ENCODE measurements at places on chromosomes 1 and 21.

GRCh38 chr1:10785728-10786638 lies 10.5 kb downstream of the CASZ1 start:
- no peak for DNase-seq

- no peak for DNase-seq
Measured at GRCh38 chr1:213511173-213511572, 460.1 kb downstream of the RPS6KC1 start.

DNA sequence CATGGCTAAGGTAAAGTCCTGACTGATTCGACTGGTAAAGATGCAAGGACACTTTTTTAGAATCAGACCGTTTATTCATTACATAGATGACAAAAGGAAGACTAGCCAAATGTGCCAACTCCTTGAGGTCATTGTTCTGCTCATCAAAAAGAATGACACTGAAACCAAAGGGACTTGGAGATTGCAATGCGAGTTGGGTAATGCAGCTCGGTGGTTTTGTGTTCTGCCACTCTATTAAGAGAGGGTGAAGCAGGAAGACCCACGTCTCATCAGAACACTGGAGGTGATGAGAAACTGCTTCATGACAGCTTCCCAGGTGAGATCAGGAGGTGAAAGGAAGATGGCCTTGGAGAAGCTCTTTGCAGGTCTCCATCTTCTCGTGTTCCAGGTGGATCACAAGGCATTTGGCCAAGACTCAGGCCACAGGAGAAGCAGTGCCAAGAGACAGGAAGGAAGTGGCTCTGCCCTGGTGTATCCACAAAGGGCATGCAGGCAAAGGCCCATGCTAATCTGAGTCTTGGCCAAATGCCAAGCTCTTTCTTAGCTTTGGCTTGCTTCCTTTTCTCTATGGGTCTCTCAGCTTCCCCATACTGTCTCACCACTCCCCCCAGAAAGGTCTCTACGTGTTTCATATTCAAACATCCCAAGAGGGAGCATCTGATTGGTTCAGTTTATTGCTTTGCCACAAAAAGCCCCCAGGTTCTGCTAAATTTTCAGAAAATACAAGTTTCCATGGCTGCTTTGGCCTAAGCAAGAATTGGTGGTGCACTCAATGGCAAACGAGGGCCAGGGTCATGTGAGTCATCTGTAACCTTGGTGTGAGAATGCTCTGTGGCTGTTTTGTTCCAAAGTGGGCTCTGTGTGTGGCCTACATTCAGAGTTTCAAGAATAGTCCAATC lies 5.7 kb upstream of the CCT8 start:
- DNase-seq: peak; percentile 18

DNA sequence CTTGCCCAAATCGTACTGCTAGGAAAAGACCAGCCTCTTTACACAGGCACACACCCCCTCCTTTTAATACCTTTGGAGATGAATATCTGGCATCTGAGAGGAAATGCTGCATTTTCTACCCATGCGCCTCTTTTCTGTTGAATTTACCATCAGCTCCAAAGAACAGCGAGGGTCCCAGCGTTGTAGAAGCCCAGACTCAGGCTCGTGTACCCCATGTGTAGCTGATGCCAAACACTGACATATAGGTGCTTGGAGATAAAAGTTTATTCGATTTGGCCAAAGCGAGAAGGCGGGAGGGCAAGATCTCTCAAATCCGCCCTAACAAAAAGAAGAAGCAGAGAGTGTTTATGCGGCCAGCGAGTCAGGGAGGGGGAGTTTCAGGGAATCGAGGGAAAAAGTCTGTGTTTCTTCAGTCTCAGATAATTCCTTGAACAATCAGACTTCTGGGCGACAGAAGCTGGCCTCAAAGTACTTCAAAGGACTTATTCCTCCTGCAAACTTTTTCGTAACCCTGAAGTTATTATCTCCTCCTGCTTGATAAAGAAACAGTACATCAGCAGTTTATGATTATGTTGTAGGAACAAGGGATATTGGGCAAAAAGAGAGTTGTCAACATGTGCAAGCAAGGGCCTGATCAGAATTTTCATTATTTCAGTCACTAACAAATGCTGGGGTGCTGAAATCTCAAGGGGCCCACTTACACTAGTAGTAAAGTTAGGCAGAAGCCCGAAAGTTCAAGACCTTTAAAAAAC lies 642 bp upstream of the CREG1 start:
- DNase-seq: no peak

GRCh38 chr1:3024019-3024418 lies 2.8 kb downstream of the ACTRT2 start:
- no peak for DNase-seq

- DNase-seq: no peak
Measured at GRCh38 chr1:5649795-5650194, 342.4 kb downstream of the NPHP4 start.

DNA sequence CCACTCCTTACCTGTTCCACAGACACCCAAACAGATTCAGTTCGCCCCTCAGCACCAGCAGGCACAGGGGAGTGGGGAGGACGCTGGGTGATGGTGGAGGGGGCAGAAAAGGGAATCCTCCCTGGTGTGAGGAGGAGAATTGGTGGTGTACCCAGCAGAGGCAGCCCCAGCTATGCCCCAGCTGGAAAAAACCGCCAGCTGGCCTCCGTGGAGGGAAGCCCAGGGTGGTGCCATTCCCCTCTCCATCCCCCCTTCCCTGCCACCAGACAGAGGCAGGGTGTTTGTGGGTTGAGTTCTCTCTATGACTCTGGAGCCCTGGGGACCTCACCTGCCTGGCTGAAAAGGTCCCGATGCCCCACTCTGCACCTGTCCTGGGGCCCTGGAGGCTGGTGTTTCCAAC lies 27.9 kb downstream of the OPTC start:
- no peak for DNase-seq

DNA sequence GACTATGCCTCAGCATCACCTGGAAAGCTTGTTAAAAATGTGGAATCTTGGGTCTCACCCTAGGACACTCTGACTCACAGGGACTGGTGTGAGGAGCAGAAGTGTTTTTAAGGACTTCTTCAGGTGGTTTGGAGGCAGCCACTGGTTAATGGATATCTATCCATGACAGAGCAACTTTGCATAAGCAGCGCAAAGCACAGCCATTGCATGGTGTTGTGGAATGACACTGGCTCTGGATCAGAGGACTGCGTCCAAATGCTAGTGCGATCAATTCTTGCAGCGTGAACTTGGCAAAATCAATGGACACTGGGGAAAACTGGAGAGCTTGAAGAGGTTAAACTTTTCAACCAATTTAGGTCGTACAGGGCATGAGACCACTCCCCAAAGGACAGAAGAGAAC lies 116.8 kb upstream of the FAM78B start:
- no peak for DNase-seq

- no peak for DNase-seq
Measured at GRCh38 chr1:247096958-247097357, 7.2 kb downstream of the ZNF669 start.

DNA sequence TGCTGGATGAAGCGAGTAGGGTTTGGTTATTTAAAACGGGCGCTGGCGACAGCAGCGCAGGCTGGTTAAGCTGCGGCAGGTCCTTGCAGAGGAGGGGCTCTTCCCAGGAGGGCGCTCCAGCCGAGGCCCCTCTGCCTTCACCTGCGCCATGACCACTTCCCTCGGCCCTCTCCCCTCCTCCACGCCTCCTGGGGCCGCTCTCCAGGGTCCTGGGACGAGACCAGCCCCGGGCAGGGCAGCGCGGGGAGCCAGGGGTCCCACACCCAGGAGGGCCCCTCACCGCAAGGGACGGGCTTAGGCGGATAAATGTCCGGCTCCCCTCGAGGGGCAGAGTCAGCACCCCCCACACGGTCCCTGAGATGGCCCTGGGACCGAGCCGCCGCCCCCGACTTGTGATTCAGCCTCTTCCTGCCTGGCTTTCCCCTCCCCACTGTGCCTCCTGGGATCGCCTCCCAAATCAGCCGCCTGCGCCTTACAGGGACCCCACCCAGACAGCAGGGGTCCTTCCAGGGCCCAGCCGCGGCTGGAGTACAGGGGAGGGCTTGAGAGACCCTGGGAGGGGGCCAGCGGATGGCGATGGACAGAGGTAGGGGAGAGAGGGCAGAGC lies 380.7 kb downstream of the MATN1 start:
- DNase-seq: no peak

DNA sequence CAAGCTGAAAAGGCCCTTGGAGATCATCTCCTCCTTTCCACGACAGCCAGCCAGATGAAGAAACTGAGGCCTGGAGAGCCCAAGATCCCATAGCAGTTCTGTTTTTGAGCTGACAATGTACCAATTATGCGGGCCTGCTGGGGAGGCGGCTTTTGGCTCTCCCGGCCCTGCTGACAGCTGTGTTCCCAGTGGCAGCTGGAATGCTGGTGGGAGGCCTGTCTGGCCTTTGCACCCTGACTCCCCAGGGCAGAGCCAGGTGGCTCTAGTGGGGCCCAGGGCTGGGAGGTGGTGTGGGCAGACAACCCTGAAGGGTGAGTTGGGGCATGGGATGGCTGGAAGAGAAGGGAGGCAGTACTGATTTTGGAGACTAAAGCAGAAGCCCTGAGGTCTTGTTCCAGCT lies 30.7 kb upstream of the WASF2 start:
- no peak for DNase-seq

GRCh38 chr1:157105988-157106812 lies 6.6 kb upstream of the ETV3L start:
- peak; percentile 12 for DNase-seq

- no peak for DNase-seq
Measured at GRCh38 chr1:1122981-1123480, 7.1 kb upstream of the C1orf159 start.

DNA sequence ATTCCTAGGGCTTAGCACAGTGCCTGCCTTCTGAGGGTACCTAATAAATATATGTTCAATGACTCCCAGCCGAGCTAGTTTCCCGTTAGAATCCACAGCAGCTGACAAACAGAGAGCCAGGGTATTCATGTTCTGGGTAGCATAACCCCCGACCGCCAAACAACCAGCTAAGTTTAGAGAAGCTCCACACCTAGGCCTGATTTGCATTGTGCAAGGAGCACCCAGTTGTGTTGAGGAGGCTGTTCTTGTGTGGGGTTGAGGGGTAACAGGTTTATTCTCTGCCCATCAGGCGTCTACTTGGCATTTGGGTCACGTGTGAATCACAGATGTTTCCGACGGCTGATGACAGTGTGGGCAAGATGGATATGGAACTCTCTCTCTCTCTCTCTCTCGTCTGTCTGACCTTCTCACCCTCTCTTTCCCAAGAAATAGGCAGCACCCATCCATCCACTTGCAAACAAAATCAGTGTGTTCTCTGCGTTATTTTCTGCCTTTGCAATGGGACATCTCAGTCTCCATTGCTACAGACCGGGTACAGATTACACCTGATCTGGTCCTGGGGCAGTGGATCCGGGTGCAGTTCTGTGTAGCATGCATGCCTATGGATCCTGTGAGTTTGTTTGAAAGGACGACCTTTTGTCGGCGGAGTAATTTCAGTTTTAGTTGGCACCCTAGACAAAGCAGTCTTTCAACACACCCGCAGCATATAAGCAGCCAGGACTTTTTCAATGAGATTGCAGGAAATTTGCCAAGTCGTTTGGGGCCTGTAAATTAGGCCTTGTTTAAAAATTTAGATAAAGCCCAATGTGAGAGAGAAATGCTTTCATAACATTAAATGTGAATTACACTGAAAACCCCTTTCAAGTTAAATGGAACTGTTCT lies 29.4 kb downstream of the KAZN start:
- DNase-seq: no peak

GRCh38 chr1:21921100-21921875 lies 15.8 kb downstream of the HSPG2 start:
- DNase-seq: no peak

DNA sequence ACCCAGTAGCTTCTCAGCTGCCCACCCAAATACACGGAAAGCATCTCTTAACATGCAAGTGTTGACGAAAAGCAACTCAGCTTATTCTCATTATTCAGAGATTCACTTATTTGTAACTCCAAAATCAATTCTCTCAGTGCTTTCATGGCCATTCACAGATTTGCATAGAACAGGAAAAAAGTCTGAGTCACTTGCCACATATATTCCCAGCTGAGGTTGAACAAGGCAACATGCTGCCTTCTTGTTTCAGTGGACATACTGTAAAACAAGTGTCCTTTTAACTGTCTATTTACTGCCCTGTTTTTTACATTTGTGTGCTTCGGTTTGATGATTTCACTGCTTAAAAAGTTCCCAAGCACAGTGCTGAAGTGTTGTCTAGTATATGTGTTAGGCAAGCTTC lies 273.0 kb downstream of the LTN1 start:
- DNase-seq: no peak

DNA sequence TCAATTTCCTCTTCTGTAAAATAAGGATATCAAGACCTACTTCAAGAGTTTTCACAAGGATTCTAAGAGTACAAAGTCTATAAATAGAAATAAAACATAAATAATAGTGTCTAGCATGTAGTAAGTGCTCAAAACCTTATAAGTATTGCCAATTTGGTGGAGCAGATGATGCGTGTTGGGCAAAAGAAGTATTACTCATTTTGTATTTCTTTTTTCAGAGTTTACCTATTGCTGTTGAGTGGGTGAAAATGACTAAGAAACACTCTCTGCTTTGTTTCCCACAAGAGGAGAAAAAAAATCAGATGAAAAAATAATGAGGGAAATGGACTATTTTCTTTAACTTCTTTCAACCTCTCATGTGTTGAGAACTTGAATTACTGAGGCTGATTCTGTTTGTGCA lies 103.3 kb upstream of the KCNK2 start:
- DNase-seq: no peak

GRCh38 chr1:26782521-26783212 lies 5.1 kb upstream of the PIGV start:
- no peak for DNase-seq

GRCh38 chr1:189658381-189658780 lies 819.3 kb downstream of the BRINP3 start:
- no peak for DNase-seq

GRCh38 chr1:51953079-51953478 lies 37.4 kb downstream of the RAB3B start:
- DNase-seq: no peak

DNA sequence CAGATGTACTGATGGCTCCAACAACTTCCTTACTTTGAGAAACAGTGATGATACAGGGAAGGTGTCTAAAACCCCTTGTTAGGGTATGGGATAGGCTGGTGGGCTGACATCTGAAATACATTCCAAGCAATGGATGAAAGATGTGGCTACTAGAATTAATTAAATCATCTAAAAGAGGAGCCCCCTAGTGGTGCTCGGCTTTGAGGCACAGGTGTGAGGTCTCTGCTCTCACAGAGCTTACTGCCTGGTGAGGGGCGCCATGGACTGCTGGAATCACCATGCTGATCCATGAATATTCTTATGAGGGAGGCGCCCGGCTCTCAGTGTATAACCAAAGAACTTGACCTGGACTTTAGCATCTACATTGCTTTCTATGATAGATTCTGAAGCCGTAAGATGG lies 48.5 kb downstream of the GNG4 start:
- peak; percentile 7 for DNase-seq

Measured in stimulated activated CD4-positive, alpha-beta T cell treated with anti-CD3 and anti-CD28 coated beads, Interleukin-2, amount 100 ng/mL, for 48 hours (primary cell).